ENCODE measurements at places on chromosomes 5 and 9.

DNA sequence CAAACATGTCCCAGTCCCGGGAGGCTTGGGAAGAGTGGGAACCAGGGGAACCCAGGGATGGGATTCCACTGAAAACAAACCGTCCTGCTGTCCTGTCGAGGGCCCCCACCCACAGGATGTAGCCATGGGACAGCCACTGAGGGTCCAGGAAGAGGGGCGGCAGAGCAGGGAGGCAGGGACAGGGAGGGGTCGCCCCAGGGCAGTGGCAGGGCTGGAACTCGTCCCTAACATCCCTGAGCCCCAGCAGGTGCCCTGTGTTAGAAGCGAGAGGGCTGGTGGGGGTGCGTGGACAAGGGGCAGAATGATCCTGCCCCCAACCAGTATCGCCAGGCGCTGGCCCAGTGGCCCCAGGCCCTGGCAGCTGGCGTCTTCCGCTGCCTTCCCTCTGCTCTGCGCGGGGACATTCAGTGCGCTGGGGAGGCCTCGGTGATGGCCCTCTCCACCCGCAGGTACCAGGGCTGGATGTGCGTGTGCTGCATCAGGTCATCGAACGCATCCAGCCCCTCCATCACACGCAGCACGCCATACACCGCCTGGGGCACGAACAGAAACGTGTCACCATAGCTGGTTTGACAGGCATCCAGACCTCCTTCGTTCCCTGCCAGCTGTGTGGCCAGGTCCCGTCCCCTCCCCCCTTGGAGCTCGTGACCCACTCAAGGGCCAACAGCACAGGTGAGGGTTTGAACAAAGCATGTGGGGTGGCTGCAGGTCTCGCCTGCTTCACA, 6.6 kb downstream of the PTGES2 start:
- H3K4me1 ChIP-seq = peaks cover 14% of the 10 kb centered on the region
- H3K27ac ChIP-seq = no peak overlapping the region
- no peak overlapping the region for H3K4me3 ChIP-seq
- no peaks in the 10 kb centered on the region for H3K36me3 ChIP-seq
- H3K27me3 ChIP-seq = no peaks in the 10 kb centered on the region
- DNase-seq = no peak

DNA sequence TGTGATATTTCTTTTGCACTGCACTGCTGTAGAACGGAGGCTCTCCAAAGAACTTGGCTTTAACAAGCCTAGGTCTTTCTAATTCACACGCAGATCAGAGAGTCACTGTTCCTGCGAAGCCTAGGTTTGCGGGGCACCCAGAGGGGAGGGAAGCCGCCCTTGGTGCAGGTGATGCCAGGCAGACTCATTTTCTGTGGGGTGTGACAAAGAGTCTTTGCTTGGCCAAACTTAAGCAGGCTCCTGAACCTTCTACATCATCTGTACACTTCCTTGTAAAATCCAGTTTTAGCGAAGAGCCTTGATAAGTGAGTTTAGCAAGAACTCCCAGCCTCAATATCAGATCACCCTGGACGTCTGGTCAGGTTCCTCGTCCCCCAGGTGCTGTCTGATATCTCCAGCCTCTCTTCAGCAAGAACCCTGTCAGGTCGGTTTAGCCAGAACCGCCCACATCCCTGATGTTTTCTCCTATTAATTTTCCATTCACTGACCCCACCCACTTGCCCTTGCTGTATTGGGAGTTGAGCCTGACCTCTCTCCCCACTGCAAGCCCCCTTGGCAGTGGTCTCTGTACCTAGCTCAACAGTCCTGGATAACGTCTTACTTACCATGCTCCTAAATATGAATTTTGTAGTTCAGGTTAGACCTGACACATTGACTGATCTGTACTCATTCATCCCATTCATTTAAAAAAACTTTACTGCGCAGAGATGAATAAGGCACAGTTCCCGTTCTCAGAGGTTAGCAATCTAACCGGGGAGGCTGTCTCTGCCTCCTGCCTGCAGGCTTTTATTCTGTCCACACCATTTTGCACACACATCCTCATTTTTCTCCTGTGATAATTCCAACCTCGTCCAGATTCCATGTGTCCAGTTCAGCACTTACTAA, 880 bp upstream of the UBAC1 start:
- no peaks in the 10 kb centered on the region for H3K36me3 ChIP-seq
- peak overlapping the region; percentile 75 for H3K4me3 ChIP-seq
- H3K27me3 ChIP-seq = no peaks in the 10 kb centered on the region
- H3K27ac ChIP-seq = peak overlapping the region; percentile 52
- H3K4me1 ChIP-seq = peaks cover 44% of the 10 kb centered on the region
- no peak for DNase-seq

GRCh38 chr5:145776886-145777285, 58.3 kb downstream of the PRELID2 start:
- no peaks in the 10 kb centered on the region for H3K36me3 ChIP-seq
- H3K4me1 ChIP-seq = no peaks in the 10 kb centered on the region
- DNase-seq = no peak

DNA sequence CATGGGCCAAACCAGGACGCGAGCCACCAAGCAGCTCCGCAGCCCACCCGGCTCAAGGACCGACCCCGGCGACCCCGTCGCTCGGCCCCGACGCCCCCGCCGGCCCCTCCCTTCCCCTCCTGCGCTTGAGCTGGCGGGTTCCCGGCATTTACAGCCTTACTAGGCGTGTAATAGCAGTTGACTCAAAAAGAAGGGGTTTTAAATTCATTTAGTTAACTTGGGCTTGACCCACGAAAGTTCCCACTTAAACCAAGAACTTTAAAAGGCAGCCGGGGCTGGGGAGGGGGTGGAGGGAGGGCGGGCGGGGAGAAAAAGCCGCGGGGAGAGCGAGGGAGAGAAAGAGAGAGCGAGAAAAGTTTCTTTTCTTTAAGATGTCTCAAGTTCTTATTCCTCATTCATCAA, 636 bp downstream of the PRDM12 start:
- no peaks in the 10 kb centered on the region for H3K36me3 ChIP-seq
- peaks cover 56% of the 10 kb centered on the region for H3K27me3 ChIP-seq
- H3K27ac ChIP-seq = peak overlapping the region; percentile 43

- H3K36me3 ChIP-seq = no peaks in the 10 kb centered on the region
- no peak for DNase-seq
- no peak overlapping the region for H3K27ac ChIP-seq
- H3K27me3 ChIP-seq = peaks cover 36% of the 10 kb centered on the region
- H3K4me3 ChIP-seq = no peak overlapping the region
- H3K4me1 ChIP-seq = no peaks in the 10 kb centered on the region
These were observed 402.9 kb downstream of the ENC1 start for GRCh38 chr5:74237571-74238145.

GRCh38 chr5:73815631-73816030, 189.6 kb downstream of the ARHGEF28 start:
- H3K36me3 ChIP-seq = no peaks in the 10 kb centered on the region
- no peak for DNase-seq
- H3K4me1 ChIP-seq = no peaks in the 10 kb centered on the region
- no peak overlapping the region for H3K27ac ChIP-seq
- H3K4me3 ChIP-seq = no peak overlapping the region
- H3K27me3 ChIP-seq = peaks cover 20% of the 10 kb centered on the region

- peak within 1 kb of the TSS; percentile 36 for H3K4me3 ChIP-seq
- no peaks in the 10 kb centered on the region for H3K36me3 ChIP-seq
- H3K27ac ChIP-seq = no peak within 1 kb of the TSS
- H3K27me3 ChIP-seq = peaks cover 40% of the 10 kb centered on the region
- no peak for DNase-seq
These were observed at the start of gene CXCL14 for GRCh38 chr5:135578685-135579341. Gene CXCL14, minus strand, starts transcription at chr5:135578991. Its CDS starts 213 bp downstream, at chr5:135578778.

GRCh38 chr5:161566081-161566480, 19.6 kb upstream of the GABRB2 start:
- H3K4me3 ChIP-seq = no peak overlapping the region
- no peak overlapping the region for H3K27ac ChIP-seq
- no peaks in the 10 kb centered on the region for H3K27me3 ChIP-seq
- no peaks in the 10 kb centered on the region for H3K36me3 ChIP-seq

DNA sequence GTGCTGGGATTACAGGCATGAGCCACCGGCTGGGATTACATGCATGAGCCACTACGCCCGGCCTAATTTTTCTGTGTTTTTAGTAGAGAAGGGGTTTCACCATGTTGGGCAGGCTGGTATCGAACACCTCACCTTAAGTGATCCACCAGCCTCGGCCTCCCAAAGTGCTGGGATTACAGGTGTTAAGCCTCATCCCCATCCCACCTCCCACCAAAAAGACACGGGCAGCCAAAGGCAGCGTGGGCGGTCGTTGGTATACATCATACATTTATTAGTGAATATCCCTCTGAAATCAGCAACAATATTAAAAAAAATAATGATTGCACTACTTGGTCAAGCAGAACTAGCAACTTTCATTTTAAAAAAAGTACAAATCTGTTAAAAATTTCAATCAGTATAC, 10.7 kb downstream of the RNF44 start:
- H3K4me3 ChIP-seq = no peak overlapping the region
- no peaks in the 10 kb centered on the region for H3K27me3 ChIP-seq
- H3K27ac ChIP-seq = no peak overlapping the region
- peaks cover 23% of the 10 kb centered on the region for H3K4me1 ChIP-seq
- no peak for DNase-seq

GRCh38 chr5:128649192-128649591, 111.1 kb upstream of the FBN2 start:
- DNase-seq = no peak
- H3K4me1 ChIP-seq = no peaks in the 10 kb centered on the region
- H3K27ac ChIP-seq = no peak overlapping the region
- no peak overlapping the region for H3K4me3 ChIP-seq
- H3K27me3 ChIP-seq = no peaks in the 10 kb centered on the region

DNA sequence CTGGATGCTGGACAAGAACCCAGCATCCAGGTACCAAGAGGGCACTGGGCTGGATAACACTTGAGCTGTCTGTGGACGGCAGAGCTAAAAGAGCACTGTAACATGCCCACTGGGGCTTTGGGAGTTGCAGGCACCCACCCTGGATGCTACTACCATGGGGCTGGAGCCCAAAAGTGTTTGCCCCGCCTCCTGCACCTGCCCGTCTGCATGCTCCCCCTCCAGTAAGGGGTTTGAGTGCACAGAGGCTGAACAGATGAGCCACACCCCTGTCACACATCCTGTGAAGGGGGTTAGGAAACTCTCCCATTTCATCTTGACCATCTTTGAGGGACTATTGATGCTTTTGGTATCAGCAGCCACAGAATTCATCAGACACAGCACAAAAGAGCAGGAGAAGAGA, 69.0 kb downstream of the LIX1 start:
- peaks cover under 1% of the 10 kb centered on the region for H3K4me1 ChIP-seq
- H3K36me3 ChIP-seq = no peaks in the 10 kb centered on the region
- H3K27ac ChIP-seq = no peak overlapping the region
- DNase-seq = no peak
- no peaks in the 10 kb centered on the region for H3K27me3 ChIP-seq
- no peak overlapping the region for H3K4me3 ChIP-seq

DNA sequence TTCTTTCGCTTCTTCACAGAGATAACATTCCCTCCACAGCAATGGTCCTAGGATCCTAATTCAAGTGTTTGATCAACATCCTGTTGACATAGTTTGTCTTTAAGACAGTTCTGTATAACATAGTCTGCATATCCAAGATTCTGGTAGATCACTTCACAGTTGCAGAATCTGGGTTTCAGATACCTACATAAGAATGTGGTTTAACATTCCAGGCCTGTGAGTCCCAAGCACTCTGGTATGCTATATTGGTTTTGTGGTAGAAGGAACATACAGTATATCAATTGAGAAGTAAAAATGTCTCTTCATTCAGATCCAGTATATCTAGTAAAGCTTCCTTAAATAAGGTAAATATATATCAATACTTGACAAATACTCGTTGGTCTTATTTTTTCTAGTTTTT, 914.2 kb upstream of the CDH6 start:
- no peak for DNase-seq
- no peaks in the 10 kb centered on the region for H3K27me3 ChIP-seq
- no peak overlapping the region for H3K27ac ChIP-seq
- no peak overlapping the region for H3K4me3 ChIP-seq

- no peak overlapping the region for H3K4me3 ChIP-seq
- DNase-seq = no peak
- H3K36me3 ChIP-seq = no peaks in the 10 kb centered on the region
- no peak overlapping the region for H3K27ac ChIP-seq
These were observed 123.8 kb downstream of the ASTN2 start for GRCh38 chr9:117290856-117291622.

DNA sequence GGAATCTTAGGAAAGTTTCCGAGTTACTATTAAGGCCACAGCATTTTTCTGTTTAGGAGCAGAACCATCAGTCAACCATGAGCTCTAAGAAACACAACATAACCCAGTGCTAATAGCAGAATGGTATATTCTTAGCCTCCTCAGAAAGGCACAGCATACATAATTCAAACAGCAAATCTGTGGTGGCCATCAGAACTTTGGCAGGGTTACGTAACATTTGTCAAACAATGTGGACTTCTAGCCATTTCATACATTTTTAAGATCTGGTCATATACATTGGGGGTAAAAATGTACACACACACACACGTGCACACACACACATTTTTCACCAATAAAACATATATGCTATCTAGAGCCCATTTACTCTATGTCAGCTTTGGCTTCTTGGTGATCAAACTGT, 225.2 kb downstream of the GNA14 start:
- H3K27ac ChIP-seq = no peak overlapping the region
- DNase-seq = no peak
- H3K4me1 ChIP-seq = no peaks in the 10 kb centered on the region
- H3K4me3 ChIP-seq = no peak overlapping the region
- H3K36me3 ChIP-seq = no peaks in the 10 kb centered on the region
- no peaks in the 10 kb centered on the region for H3K27me3 ChIP-seq

DNA sequence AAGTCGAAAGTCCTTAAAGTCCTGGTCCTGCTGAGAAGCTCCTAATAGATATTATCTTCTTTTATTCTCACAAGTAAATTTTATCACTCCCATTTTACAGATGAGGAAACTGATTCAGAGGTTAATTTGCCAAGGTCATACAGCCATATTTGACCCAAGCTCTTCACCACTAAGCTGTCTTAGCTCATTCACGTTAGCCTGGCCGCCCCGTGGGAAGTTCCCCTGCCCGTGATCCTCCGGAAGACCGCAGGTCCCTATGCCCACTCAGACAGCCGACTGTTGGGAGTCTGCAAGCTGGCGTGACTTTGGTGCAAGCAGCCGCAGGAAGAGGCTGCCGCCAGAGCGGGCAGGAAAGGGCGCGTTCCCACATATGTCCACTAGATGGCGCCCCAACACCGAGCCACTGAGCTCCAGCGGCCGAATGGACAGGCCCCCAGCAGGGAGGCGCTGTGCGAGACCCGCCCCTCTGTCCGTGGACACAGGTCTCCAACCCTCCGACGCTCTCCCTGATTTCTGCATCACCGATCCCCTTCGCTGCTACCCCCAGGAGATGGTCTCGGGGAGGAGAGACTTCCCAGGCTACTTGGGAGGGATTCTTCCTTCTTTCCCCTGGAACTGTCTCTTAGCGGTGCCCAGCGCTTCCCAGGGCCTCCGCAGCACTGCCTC, 10.0 kb upstream of the ARAP3 start:
- no peak overlapping the region for H3K27ac ChIP-seq
- H3K4me3 ChIP-seq = peak overlapping the region; percentile 87
- peak; percentile 87 for DNase-seq
- peaks cover 26% of the 10 kb centered on the region for H3K4me1 ChIP-seq

Data from activated T-cell treated with anti-CD3 and anti-CD28 coated beads, Interleukin-2, amount 50 U/mL, for 72 hours (primary cell).